ENCODE measurements at places on chromosomes 6 and 20. TPM values are rescaled to one million over a fixed set of nuclear protein-coding genes. Genes with fewer than 3 reads are reported as not detected.

DNA sequence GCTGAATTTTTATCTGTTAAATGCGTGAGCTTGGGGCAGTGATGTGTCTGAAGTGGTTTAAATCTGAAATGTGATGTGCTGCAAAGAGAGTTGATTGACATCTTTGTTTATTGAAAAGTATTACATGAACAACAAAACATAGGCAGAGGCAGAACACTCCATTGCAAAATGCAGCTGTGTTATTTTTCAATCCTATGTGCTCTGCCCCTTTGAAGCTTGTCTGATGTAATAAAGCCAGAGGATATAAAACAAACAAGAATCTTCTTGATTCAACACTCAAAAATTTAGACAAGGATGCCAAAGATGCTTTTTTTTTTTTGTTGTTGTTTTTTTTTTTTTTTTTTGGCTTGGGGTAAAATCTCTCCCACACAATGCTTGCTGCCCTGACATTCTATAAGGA lies 482.4 kb upstream of the MMS22L start:
- DNase-seq, result no peak

- DNase-seq, result no peak
These were observed 85.1 kb downstream of the EDN3 start for GRCh38 chr20:59385480-59385879.

SGK2 gene
- 14.0 TPM for total RNA-seq

SLC17A1 gene
- total RNA-seq, result not detected

GGTLC1 gene
- not detected for total RNA-seq

DNA sequence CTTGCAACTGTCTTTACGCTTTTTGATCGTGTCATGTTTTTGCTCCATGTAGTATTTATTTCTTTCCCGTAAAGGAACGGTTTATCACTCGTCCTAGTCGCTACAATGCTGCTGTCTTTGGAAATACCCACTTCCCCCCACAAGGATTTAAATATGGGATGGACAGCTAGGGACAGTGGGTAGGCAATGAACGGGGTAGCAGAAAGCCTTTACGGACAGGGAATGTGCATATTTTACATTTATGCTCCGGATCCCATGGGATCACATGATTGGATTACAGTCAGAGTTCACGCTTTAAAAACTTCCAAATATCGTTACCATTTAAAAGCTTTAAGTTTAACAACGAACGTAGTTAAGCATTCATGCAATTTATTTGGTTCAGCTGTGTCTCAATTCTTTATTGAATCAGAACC lies 1.2 kb downstream of the HIVEP1 start:
- DNase-seq, result no peak

- DNase-seq, result no peak
These were observed 16.8 kb upstream of the NAA20 start for GRCh38 chr20:20000211-20000968.

DNA sequence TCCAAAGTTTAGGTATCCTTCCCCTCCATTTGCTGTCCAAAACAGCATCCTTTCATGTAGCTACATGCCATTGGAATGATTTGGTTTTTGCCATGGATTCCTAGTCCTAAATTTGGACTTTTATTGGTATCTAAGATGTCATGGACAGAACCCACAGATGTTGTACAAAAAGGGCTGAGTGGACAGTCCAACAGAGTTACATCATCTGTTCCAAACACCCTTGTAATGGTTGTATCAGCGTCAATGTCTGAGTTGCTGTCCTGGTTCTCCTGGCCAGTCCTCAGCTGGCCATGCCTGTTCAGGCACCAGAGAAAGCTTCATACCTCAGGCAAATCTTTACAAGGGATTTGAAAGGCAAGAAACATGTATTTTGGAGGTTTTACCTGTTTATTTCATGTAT lies 191.3 kb downstream of the ESR1 start:
- no peak for DNase-seq

- DNase-seq, result no peak
These were observed 45.6 kb downstream of the RSPO3 start for GRCh38 chr6:127164036-127164435.

MACROD2 gene
- 3.8 TPM for total RNA-seq

BEND6 gene
- total RNA-seq, result 0.90 TPM

- DNase-seq, result no peak
These were observed 9.3 kb upstream of the LAMA5 start for GRCh38 chr20:62376112-62377063.

GRCh38 chr6:166554316-166554715 lies 32.2 kb downstream of the RAMACL start:
- DNase-seq, result peak; percentile 24

GRCh38 chr6:157272866-157273755 lies 50.2 kb downstream of the TMEM242 start:
- DNase-seq, result peak; percentile 72

DNA sequence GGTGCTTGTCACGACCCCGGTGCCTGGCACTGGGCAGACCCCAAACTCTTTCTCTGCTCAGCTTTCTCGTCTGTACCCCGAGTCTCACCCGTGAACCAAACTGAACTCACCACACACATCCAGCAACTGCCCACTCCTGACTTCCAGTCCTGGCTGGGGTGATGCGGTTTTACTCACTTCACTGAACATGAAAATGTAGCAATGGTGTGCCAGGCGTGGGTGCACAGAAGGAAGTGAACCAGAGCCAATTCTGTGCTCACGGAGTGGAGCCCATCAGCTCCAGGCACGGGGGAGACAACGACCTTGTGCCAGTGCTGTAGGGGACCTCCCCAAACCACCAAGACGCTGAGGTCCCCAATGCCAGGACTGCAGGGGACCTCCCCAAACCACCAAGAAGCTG lies 78.7 kb upstream of the AFDN start:
- no peak for DNase-seq

- no peak for DNase-seq
These were observed 22.6 kb downstream of the MYH7B start for GRCh38 chr20:34978092-34978744.

DNA sequence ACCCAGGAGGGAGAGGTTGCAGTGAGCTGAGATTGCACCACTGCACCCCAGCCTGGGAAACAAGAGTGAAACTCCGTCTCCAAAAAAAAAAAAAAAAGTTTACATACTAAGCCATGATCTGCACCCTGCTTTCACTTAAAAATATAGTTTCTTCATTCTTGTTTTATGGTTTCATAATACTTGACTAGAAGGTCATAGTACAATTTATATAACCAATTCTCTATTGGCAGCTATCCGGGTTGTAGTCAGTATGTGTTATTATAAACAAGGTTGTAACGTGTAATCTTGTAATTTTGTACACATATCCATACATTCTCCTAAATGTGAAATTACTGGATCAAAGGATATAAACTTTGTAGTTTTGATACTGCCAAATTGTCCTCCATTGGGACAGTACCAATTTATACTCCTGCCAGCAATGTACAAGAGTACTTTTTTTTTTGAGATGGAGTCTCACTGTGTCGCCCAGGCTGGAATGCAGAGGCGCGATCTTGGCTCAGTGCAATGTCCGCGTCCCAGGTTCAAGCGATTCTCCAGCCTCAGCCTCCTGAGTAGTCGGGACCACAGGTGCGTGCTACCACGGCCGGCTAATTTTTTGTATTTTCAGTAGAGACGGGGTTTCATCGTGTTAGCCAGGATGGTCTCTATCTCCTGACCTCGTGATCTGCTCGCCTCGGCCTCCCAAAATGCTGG lies 144.8 kb downstream of the GJA10 start:
- no peak for DNase-seq

DNA sequence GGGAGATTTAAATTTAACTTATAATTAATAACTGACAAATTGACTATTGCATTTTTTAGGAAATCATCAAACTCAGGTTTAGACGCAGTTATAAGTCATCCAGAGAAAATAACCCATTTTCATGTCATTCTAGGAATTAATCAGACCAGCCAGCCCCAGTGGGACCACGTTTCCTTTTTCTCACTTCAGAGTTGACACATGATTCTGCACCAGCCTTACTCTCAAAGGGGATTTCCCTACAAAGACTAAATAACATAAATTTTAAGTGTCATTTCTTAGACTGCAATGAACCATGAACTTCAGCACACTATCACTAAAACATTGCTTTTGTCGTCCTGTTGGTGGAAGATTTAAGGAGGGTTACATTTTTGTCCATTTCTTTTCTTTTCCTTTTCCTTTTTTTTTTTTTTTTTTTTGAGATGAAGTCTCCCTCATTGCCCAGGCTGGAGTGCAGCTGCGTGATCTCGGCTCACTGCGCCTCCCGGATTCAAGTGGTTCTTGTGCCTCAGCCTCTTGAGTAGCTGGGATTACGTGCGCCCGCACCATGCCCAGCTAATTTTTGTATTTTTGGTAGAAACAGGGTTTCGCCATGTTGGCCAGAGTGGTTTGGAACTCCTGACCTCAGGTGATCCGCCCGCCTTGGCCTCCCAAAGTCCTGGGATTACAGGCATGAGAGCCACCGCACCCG lies 3.6 kb downstream of the IPCEF1 start:
- DNase-seq, result no peak

- no peak for DNase-seq
These were observed at the start of gene CPXM1 for GRCh38 chr20:2800521-2801285. Gene CPXM1 (minus strand): TSS chr20:2800627. CDS start chr20:2800572, 55 bp downstream.

TAAR9 gene
- total RNA-seq, result not detected

DNA sequence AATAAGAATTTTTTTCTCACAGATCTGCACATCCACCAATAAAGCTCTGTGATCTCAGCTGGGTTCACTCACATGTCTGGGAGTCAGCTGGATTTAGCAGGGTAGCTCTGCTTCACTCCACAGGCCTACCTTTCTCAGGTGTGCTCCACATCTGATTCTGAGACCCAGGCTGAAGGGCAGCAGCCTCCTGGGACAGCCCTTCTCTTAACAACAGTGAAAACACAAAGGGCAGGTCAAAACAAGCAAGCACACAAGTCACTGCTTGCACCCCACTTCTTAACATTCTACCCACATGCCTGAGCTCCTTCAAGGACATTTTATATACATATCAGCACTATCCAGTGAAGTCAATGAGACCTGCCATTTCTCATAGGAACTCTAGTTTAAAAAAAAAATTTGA lies 96.0 kb upstream of the MAP3K4 start:
- no peak for DNase-seq

NT5E gene
- 35.4 TPM for total RNA-seq

DNA sequence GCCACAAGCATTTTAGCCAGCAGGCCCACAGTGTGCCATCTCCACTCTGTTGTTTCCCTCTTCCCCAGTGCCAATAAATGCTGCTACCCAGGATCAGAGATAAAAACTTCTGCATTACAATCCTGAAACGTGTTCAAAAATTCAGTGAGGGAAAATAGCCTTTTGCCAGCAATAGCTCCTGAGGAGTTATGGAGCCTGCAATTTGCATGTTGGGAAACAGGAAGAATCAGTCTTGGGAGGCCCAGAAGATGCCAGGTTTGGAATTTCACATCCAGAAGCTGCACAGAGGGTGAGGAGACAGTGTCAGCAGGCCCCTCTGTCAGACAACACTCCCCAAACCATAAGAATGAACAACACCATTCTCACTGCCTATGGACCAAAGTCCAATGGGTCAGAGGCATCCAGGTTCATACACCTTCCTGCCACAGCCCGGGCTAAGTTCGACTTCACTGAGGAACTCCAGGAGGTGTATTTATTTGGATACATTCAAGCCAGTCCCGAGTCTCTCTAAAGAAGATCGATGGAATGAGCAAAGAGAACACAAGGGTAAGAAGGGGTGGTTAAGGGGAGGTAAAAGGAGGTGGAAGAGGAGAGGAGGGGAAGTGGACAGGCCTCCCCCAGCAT lies 20.8 kb downstream of the RRBP1 start:
- peak; percentile 57 for DNase-seq

DEFB128 gene
- total RNA-seq, result not detected

MYT1 gene
- total RNA-seq, result not detected

OR2B6 gene
- not detected for total RNA-seq

GRCh38 chr6:167804281-167805013 lies 22.3 kb upstream of the AFDN start:
- no peak for DNase-seq

- DNase-seq, result no peak
These were observed 17.5 kb downstream of the EDEM2 start for GRCh38 chr20:35129647-35130069.

Measured in mesenteric fat pad (tissue), 1 donor.